ENCODE measurements at places on chromosomes 2 and 18.

GRCh38 chr2:109164739-109165221, 35.8 kb downstream of the SH3RF3 start:
- peak; percentile 60 for DNase-seq

GRCh38 chr2:230737300-230737699, 24.7 kb downstream of the CAB39 start:
- no peak for DNase-seq

- peak; percentile 34 for DNase-seq
Observed at GRCh38 chr2:190451561-190452176, 43.5 kb downstream of the MFSD6 start.

GRCh38 chr18:74541703-74542555, 7.6 kb downstream of the CNDP1 start:
- DNase-seq: no peak

DNA sequence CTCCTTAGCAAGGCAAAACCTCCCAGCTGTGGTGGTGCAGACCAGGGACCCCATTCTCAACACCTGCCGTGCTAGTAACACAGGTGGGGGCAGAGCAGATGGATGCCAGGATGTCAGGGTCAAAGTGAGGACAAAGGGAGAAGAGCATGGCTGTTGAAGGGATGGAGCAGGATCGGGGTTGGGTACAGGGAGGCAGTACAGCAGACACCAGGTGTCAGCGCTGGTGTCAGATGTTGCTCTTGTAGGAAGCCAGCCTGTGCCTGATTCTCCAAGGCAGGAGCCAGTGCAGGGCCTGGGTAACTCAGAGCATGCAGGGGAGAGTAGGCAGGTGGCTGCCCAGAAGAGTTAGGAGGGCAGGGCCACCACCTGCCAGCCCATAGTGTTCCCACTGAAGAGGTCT, 222.1 kb upstream of the SPRED2 start:
- DNase-seq: no peak

DNA sequence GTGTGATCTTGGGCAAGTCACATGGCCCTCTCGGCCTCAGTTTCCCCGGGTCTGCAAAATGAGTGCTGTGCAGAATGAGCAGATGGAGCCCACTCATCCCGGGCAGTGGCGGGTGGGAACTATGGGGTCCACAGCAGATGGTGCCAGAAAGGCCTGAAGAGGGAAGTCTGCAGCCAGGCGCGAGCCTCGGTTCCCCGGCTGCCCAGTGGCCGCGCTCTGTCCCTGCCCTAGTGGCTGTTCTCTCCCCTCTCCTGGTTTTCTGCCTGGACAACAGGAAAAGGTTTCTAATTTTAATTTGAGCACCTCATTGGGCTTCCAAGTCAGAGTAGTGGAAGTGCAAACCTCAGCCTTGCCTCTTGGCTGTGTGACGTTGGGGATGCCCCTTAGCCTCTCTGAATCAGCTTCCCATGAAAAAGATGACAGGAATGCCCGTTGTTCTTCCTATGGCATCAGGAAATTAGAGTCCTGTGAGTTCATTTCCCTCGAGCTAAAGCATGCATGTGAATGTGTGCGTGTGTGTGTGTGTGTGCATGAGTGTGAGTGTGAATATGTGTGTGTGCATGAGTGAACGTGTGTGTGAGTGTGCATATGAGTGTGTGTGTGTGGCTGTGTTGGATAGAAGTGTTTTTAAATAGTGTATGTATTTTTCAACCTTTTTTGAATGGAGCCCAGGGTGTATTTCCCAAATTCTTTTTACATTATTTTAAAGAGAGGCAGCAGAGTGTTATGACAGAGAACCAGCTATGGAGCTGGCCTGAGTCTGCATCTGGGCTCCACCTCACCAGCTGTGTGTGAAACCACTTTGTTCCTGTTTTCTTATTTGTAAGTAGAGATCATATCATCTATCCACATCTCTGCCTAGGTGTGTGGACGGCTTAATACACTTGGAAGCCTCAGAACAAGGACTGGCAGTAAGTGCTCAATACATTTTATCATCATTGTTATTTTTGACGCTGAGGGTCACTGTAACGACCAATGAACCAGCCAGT, 41.3 kb downstream of the RRM2 start:
- DNase-seq: no peak

GRCh38 chr18:31190919-31191318, 28.3 kb upstream of the DSC1 start:
- no peak for DNase-seq
